ENCODE measurements at places on chromosomes 1 and 21.

GRCh38 chr1:202702088-202702487 lies 8.2 kb downstream of the SYT2 start:
- no peak for DNase-seq

DNA sequence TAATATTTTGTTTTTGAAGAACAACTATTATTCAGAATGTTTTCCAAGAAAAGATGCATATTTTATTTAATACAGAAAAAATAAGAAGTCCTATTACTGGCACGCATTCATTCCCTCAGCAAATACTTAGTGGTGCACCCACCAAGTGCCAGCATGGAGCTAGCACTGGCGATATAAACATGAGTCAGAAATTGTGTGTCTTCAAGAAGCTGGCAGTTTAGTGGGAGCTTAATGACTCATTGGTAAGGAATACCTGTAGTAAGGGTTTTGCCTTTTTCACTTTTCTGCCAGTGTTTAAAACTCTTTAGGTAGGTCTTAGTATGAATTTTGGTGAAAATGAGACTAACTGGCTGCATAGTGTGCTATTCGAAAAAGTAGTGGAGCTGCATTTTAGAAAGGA lies 6.3 kb downstream of the MAGI3 start:
- no peak for DNase-seq

- DNase-seq = no peak
Observed at GRCh38 chr1:17255336-17255735, 6.4 kb downstream of the PADI3 start.

- DNase-seq = no peak
Observed at GRCh38 chr1:179774000-179774399, 30.9 kb downstream of the FAM163A start.

- DNase-seq = no peak
Observed at GRCh38 chr1:99648107-99648506, 2.2 kb downstream of the PALMD start.

- DNase-seq = no peak
Observed at GRCh38 chr1:56911098-56911938, 54.5 kb downstream of the C8B start.

- no peak for DNase-seq
Observed at GRCh38 chr1:153030895-153031294, at the start of gene SPRR1B. SPRR1B (plus strand) TSS chr1:153031203; CDS start chr1:153032346, 1,143 bp downstream.

DNA sequence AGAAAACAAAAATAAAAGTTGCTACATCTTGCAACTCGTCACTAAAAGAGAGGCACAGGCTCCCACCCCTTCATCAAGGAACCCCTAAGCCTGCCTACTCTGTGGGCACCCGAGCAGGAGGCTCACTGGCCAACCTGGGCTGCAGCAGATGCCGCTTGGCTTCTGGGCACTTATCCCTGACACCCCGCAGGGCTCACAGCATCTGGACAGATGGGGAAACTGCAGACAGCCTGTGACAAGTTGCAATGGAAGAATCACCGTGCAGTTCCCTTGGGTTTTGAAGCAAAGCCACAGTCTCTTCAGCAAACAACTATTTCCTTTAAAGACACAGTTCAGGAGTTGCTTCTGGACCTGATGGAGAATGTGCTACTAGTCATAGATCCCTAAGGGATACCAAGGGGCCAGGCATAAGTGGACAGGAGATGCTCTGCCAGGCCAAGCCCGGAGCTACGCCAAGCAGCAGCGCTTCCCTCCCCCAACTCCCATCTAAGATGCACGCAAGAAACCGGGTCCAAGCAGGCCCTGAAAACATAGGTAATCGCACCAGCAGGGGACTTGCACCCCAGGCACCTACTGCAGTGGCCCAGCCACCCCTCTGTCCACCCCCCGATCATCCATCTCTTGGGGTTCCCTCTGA lies 170.6 kb downstream of the NPHP4 start:
- no peak for DNase-seq

DNA sequence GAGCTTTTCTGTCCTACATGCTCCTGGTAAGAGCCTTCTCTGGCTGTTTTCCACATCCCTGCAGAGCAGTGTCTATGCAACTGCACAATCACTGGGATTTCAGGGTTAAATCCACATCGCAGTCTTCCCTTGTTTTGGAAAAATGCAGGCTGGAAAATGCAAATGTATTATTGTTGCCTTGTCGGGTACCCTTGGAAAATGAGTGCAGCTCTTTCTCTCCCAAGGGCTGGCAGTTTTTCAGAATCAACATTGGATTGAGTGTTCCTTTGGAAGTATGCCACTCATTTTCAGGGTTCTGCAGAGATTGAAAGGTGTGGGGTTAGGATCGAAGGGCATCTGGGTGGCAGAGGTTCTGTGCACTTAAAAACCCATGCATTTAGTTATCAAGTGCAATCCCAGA lies 3.2 kb downstream of the NOS1AP start:
- DNase-seq = no peak

- DNase-seq = no peak
Observed at GRCh38 chr1:106926803-106927582, 129.5 kb upstream of the PRMT6 start.

- DNase-seq = no peak
Observed at GRCh38 chr1:160887071-160887470, 2.1 kb upstream of the ITLN1 start.

DNA sequence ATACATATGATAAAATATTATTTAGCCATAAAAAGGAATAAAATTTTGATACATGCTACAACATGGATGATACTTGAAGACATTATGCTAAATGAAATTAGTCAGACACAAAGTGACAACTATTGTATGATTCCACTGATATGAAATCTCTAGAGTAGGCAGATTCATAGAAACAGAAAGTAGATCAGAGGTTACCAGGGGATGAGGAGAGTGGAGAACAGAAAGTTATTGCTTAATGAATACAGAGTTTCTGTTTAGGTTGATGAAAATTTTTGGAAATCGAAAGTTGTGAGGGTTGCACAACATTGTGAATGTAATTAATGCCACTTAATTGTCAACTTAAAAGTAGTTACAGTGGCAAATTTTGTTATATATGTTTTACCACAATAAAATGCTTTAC lies 315.7 kb upstream of the USP25 start:
- no peak for DNase-seq

GRCh38 chr1:109252893-109253802 lies 3.8 kb downstream of the CELSR2 start:
- no peak for DNase-seq

DNA sequence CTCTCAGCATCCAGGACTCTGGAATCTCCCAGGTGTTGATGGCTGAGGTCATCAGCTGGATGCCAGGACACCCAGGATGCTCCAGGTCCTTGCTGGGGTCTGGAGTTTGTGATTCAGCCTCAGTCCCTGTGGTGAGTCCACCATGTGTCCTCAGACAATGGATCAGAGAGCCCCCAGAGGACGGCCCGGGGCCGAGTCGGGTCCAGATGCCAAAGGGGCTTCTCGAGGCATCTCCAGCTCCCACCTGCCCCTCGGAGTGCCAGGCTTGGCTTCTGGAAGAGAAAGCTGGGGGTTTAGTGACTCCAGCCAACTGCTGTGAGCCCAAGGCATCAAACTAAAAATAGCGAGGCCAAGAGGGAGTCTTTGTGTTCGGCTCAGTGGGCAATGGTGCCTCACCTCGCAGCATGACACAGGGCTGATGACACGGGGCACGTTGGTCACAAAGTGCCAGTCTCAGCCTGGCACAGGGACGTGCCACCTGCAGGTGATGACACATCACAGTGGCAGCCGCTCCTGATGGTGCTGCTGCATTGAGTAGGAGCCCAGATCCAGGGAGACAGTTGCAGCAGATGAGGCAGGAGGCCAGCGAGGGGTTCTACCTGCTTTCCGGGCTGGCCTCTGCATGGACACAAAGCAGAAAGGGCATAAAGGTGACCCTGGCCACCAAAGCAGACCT lies 10.6 kb downstream of the PDE9A start:
- DNase-seq = no peak

GRCh38 chr1:172809750-172810149 lies 150.8 kb downstream of the FASLG start:
- DNase-seq = no peak

GRCh38 chr1:60598041-60598910 lies 484.1 kb upstream of the NFIA start:
- no peak for DNase-seq

DNA sequence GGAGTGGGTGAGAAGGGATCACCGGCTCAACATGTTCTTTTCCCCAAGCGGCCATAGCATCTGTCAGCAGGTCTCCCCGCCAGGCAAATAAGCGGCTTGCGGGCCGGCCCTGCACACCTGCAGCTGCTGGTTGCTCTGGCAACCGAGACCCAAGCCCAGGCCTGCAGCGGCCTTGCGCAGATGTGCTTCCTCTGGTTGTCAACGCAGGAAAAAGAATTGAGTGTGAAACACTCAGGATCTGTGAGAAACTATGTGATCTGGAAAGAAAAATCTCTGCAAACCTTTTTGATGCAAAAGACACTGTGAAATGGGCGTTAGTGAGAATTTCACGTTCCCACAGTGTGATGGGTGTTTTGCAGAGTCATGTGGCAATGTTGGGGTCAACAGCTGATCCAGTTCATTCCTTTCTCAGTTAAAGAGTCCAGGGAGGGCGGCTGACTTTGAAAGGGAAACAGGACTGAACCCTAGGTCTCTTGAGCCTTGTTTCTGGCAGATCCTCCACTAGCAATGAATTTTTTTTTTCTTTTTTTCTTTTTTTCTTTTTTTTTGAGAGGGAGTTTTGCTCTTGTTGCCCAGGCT lies 28.4 kb downstream of the TOMM20 start:
- DNase-seq = no peak

- DNase-seq = no peak
Observed at GRCh38 chr1:195495720-195496635, 1112.3 kb downstream of the KCNT2 start.

DNA sequence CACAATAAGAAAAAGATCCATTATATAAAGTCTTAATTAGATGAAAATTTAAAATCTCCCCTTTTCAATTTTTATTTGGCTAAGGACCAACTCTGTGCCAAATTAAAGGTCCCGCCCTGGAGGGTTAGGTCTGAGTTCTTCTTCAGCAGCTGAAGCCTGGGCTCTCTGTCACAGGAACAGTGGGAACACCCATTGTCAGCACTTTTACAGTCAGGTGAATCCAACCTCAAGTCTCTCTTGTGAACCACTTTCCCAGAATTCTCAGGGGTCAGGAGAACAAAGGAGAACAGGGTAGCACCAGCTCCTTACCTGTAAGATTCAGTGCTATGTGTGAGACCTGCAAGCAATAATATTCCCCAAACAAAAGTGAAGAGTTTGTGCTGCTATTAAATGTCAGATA lies 25.1 kb upstream of the HJV start:
- DNase-seq = no peak

DNA sequence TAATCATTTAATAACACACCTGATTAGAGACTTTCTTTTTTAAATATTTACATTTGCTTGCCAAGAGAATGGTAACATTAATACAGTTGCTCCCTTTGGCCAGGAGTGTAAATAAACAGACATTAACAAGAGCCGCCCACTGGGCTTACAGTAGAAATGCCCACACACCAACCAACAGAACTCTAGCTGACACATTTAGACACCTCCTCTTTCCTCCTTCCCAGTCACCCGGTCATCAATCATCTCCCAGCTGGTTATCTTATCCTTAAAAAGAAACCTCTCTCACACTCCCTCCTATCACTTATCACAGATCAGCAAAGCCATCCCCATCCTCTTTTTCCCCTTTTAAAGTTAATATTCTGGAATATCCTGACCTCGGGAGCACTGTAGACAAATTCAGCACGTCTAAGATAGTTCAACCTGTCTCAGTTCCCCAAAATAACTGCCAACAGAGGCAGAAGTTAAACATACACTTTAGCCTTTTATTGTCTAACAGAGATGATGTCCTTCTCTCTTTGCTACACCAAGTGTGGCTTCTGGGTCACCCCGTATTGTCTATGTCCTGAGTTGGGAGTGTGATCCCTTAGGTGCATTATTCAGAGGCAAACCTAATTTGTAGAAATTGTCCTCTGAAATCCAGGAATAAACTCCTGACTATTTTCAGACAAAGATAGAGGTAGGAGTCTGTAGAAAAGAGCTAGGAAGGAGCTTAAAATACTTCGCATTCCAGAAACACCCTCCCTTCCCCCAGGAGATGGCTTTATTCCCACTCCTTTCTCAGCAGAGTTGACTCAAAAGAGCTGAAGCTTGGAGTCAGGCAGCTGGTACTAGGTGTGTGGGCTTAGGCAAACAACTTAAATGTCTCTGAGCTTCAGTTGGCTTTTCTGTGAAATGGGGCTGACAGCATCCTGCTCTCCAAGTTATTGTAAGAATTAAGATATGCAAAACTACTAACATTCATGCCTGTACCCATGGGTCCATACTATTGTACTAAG lies 8.8 kb downstream of the MYCL start:
- peak; percentile 78 for DNase-seq

GRCh38 chr1:163258181-163258580 lies 55.5 kb upstream of the RGS5 start:
- DNase-seq = no peak

- no peak for DNase-seq
Observed at GRCh38 chr1:109243860-109244552, 5.3 kb upstream of the CELSR2 start.

- DNase-seq = no peak
Observed at GRCh38 chr1:229409616-229410369, 24.1 kb downstream of the ACTA1 start.

DNA sequence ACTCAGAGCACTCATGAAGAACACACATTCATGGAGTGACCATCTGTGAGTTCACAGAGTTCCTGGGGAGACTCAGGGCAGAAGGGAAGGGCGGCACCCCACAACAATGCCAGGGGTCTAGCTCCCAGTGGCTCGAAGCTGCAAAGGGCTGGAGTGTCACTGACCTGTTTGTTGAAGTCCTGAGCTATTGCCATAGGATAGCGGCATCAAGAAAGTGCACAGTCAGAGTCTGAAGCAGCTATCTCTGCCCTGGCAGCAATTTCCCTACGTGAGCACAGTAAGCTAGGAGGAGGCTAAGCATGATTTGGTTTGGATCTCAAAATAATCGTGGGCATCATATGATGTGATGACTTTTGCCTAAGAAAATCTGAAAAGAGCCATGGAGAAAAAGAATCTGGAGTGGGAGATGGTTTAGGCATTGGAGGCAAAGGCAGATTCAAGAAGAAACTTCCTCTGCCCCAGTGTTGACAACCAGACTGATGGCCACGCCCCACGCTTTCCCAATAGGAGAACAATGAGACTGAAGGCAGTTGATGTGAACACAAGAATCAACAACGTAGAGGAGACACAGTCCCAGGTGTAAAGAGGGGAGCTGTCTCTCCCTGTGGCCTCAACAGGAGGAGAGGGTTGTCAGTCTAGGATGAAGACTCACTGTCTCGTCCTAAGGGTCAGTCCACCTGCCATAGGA lies 100.0 kb upstream of the SLC25A33 start:
- DNase-seq = no peak
